ENCODE measurements at places on chromosomes 1 and 21. TPM values are rescaled to one million over a fixed set of nuclear protein-coding genes. Genes with fewer than 3 reads are reported as not detected.
A peak's percentile ranks its signal among the peaks of the same experiment; 100 is the strongest.

GRCh38 chr1:183787704-183788103 is 17.2 kb upstream of the RGL1 start:
- no peak for DNase-seq

- DNase-seq = no peak
Observed at GRCh38 chr1:12047120-12047876, 15.8 kb upstream of the TNFRSF8 start.

- DNase-seq = no peak
Observed at GRCh38 chr1:111446967-111447892, 1.8 kb downstream of the WDR77 start.

DNA sequence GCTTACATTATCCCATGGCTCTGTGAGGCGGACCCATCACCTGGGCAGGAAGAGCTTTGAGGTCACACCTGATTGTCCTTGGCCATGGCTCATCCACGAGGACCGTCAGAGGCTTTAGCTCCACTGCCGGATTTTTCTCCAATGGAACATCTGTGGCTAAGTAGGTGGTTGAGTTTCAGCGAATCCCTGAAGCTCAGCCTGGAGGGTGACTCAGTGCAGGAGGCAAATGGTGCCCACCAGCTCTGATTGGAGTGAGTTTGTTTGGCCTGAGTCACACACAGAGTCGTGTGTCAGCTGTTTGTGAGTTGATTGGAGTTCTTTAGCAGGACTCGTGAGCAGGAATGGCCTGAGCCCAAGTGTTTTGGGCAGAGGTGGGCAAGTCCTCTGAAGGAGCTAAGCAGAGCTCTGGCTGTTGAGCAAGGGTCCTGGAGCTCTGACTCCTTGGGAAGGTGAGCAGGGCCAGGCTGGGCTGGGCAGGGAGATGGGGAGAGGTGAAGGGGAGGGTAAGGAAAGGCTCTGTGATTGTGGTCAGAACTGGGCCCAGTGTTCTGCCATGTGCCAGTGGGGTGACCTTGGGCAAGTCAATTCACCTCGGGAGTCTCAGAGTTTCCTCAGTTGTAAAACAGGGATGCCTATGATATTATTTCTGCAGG is 2.0 kb downstream of the SLC6A17 start:
- DNase-seq = peak; percentile 86

DNA sequence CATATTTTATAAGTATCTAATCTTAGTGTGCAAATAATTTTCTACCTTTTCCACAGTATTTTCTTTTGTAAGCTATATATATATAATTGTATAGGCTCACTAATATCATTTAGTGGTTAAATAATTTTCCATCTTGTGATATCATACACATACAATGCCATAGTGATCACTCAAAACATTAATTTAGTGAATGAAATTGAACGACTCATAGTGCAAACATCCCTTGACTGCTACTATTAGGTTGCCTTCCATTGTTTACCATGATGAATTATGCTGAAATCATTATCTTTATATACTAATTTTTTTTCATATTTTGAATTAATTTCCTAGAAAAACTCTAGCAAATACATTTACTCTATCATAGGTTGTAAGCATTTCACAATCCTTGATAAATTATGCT is 127.1 kb downstream of the PCNX2 start:
- DNase-seq = no peak

- no peak for DNase-seq
Observed at GRCh38 chr21:42540396-42540795, 26.7 kb downstream of the SLC37A1 start.

GRCh38 chr21:45990049-45990711 is 8.6 kb downstream of the COL6A1 start:
- DNase-seq = no peak

- no peak for DNase-seq
Observed at GRCh38 chr21:26061437-26061836, 109.1 kb downstream of the APP start.

DNA sequence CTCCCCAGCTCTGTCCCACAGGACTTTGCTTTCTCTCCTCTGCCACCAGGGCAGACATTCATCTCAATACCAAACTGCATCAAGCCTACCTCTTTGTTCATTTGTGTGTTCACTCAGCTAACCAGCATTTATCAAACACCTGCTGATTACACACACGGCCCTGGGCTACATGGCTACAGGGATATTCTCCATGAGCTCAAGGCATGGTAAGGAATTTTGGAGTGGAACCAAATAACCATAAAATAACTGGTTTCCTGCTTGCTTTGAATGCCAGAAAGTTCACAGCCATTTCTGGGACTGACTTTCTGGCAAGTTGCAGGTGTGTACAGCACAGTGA is 54.6 kb downstream of the LDLRAD2 start:
- no peak for DNase-seq

DNA sequence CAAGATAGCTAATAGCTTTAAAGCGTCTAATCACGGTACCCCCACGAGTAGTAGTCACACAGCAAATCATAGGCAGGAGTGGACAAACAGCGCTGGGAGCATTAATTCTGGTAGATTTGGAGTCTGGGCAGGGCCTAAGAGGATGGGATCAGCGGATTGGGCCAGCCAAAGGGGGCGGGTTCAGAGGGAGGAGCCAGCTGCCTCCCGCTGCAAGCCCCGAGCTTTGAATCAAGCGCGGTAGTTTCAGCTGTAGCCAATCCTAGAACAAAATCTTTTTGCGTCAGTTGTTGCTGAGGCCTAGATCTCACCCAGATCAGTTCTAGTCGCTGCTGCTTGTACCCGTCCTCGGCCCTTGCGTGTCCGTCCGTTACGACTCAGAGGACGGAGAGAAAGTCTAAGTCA is 576 bp upstream of the NASP start:
- DNase-seq = peak; percentile 97

DNA sequence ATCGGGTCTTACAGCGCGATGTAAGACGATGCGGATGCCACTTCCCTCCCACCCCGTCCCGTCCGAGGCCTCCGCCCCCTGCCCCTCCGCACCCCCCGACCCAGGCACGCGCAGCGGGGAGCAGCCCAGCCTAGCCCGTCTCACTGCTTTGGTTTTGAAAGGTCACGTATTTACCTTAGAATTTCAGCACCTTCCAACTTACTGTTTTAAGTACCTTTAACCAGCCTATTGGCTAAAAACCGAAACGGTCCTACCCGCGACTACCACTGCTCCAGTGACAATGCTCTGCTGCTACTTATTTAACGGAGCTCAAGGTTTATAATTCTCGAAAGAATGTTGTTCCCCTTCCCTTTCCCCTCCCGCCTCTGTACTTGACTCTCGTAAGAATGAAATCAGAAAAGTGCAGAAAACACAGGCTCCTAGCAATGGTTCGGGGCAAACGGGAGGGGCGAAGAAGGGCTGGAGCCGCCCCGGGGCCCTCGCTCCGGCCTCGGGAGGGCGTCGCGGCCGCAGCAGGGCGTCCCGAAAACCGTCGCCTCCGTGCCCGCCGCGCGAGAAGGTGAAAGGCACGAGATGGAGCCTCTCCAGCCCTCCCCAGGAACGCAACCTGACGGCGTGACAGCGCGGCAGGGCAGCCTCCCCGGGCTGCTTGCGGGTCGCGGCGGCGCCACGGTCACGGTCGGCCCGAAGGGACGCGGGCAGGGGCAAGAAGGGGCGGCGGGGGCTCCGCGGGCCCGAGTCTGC is 667 bp downstream of the TMEM50B start:
- DNase-seq = peak; percentile 23

DNA sequence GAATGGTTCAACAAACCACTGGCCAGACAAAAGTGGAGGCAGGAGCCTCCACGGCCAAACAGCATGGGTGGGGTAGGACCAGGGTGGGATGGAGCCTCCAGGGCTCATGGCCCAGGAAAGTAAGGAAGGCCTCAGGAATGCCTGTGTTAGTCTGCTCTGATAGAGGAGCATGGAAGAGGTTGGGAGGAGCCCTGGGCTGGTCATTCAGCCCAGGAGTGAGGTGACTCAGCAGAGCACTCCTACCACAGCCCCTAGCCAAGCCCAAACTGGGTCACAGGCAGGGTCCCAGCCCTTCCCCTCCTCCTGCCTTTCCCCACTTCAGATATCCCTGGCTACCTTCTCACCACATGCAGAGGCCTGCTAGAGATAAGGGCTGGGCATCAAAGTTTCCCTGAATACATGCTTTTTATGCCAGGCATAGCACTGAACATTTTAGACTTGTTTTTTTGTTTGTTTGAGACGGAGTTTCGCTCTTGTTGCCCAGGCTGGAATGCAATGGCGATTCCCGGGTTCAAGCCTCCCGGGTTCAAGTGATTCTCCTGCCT is 3.1 kb upstream of the SHISA4 start:
- peak; percentile 47 for DNase-seq

GRCh38 chr21:34510148-34511142 is 1.6 kb downstream of the KCNE1 start:
- DNase-seq = peak; percentile 61

DNA sequence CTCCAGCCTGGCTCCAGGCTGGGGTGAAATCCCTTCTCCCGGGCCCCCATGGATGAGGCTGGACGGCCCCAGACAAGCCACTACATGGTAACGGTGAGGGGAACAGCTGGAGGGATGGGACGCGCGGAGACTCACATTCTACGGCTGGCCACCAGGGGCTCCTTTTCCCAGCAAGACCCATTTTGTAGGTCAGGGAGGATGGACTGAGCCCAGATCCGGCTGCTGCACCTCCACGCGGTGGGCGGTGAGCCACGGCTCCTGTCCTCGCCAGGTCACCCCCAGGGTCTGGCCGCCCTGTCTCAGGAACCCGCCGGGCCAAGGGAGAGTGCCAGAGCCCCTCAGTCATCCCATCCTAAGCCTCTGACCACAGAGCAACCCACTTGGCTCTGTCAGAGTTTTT is 75.0 kb upstream of the ACTRT2 start:
- no peak for DNase-seq

- no peak for DNase-seq
Observed at GRCh38 chr1:227469708-227470107, 93.6 kb upstream of the ZNF678 start.

DNA sequence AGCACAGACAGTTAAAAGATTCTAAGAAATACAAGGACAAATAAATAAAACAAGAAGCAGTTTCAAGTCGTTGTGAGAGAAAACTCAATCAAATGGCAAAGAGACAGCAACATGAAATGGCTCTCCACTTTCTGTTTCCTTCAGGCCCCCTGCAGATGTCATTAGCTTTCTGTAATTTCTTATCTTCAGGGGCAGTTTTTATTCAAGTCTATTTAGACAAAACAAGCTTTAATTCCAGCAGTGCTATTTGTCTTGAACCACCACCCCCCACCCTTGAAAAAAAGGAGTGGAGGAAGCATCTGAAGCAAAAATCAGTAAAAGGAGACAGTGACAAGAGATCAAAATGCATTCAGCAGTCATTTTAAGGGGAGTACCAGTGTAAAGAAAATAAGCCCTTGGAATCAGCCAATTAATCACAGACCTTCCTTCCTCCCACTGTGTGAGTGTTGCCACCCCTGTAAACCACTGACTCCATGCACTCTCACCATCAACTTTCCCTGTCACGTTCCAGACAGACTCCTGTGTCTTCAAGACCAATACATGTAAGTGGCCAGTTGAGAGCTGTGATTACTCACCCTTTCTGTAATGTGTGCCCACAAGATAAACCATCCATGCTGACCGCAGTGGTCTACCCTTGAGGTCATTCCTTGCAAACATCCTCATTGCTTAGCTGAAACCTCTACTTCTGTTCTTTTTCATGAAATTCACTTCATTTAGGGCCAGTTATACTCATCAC is 136.1 kb upstream of the HOOK1 start:
- DNase-seq = peak; percentile 96

Gene SYNC
- total RNA-seq = 41.7 TPM

Gene TPTE
- not detected for total RNA-seq

Gene FNDC10
- 4.0 TPM for total RNA-seq

Gene CDA
- total RNA-seq = 8.8 TPM

Gene PGLYRP4
- total RNA-seq = not detected

Gene MTARC2
- total RNA-seq = 4.7 TPM

Gene DIPK1A
- total RNA-seq = 15.5 TPM

Gene TMEM54
- total RNA-seq = 32.5 TPM

All from HFFc6 (cell line).